ENCODE measurements at places on chromosomes 3 and 15.

- no peak for DNase-seq
Observed at GRCh38 chr15:93658026-93658816, 569.2 kb upstream of the RGMA start.

GRCh38 chr15:75864213-75865059 is 21.2 kb downstream of the UBE2Q2 start:
- DNase-seq, result no peak

DNA sequence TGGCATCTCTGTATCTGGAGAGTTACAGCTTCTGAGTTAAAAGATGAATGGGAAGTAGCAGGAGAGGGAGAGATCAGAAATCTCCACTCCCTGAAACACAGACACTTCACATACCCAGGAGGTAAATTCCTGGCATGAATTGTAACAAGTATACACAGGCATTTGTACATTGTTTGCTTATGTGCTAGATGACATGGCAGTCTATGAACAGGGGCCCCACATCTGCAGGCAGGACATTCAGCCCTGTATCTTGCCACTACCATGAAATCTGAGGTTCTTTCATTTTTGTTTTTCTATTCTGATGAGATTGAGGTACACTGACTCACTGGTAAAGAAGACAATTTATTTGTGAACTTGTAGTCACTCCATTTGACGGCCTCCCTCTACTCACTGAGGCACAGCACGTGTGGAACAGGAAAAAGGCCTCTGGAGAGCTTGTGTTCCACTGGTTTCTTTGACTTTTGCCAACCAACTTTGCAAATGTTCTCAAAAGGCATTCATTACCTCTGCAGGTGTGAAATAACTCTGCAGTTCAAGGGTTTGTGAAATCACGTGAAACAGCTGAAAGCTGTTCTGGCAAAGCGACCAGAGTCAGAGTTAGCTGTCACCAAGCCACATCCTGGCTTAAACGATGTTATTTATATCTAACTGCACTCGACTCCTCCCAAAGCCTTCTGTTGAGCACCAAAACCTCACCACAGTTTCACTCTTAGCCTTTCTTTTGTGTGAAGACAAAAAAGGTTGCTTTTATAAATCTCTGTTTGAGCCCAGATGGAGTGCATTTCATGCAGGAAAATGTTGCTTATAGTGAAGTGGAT is 401.3 kb upstream of the CFAP20DC start:
- DNase-seq, result peak; percentile 47

DNA sequence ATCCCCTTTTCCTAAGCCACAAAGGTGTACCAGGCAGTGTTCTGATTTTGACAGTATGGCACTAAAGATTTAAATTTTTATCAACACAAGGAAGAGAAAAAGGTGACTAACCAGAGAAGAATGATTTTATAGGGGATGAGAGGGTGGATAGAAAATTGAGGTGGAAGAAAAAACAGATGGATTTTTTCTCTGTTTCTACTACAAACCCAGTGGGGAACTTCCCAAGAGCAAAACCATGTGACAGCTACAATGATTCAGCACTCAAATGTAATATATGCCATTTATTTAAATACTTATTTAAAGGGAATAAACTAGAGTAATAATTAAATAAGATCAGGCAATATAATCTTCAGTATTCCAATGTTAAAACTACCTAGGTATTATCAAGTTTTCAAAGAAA is 11.1 kb downstream of the DCUN1D1 start:
- no peak for DNase-seq

- no peak for DNase-seq
Observed at GRCh38 chr3:69647081-69647480, 92.2 kb upstream of the MITF start.

GRCh38 chr3:124117486-124117885 is 125.6 kb upstream of the ROPN1 start:
- no peak for DNase-seq

DNA sequence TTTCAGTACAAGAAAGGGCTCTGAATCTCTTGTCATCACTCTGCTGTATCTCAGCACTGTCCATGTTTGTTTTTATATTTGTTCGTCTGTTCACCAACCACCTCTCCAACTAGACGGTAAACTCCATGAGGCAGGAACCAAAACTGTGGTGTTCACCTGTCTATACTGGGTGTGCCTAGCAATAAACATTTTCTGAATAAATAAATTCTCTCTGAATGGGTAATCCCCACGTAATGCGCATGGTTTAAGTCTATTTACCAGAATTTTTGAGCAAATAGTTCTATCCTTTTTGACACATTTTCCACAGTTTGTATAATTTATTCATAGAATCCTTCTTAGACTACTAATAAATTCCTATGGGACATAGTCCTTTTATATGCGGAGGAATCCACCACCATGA is 400.6 kb upstream of the CFAP20DC start:
- DNase-seq, result no peak

DNA sequence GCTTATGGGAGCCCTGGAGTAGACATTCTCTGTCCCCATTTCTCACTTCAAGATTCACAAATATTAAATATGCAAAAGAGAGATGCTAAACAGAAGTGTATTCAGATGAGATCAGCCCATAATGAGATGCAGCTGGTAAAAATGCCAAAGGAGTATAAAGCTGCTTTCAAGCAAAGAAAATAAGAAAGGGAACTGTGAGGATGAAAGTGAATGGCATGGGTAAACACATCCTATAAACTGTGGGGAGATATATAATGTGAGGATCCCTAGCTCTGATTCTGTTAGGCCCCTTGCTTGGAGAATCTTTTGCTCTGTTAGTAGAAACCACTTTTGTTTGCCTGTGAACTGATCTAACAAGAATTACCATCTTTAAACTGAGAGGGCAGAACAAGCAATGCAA is 396.6 kb downstream of the SOX2 start:
- no peak for DNase-seq

DNA sequence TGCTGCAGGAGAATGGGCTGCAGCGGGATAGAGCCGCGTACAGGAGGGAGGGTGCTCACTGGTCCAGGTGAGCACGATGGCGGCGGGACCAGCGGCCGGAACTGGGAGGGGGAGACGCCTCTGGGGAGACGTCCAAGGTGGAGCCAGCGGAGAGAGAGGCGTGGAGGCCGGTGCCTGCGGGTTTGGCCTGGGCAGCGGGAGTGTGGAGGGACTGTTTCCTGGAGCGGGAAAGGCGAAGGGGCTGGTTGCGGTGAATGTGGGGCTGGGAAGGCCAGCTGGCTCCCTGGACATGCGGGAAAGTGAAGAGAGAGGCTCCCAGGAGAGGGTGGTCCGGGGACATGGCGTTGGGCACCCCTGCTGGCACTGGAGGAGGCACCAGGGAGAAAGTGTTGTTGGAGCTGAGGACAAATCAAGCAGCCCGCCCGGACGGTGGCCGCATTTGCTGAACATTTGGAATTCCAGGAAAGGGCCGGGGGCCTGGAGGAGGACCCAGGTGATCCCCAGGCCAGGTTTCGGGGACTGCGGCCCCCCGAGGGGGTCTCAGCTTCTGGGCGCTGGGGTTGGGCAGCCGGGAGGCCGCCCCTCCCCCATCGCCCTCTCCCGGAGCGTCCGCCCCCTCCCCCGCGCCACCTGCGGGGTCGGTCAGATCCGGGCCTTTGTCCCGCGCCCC is 34.3 kb downstream of the DNAJB8 start:
- DNase-seq, result no peak

DNA sequence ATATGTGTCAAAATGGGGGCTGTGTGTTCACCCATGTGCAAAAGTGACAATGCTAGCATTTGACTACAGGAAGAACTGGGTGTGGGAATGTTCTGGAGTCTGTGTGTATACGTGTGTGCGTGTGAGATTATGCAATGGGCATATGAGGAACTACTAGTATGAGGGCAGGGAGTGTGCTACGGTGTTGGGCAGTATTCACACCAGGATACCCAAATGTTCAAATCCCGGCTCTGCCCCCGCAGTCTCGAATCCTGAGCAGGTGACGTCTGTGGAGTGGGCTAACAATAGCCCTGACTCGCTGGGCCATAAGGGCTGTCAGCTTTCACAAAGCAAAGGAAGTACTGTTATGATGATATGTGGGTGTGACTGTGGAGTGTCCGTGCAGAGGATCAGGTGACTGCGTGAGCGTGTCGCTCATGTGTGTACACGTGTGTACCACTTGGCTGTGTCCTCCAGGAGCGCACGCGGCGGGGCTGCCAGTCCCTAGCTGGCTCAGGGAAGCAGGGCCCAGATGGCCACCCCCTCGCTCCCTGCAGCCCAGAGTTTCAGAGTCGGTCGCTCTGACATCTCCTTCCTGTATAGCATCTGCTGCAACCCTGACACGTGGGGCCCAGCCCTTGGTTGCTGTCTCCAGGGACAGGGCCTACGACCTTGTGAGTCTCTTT is 27.2 kb downstream of the IQSEC1 start:
- DNase-seq, result no peak

DNA sequence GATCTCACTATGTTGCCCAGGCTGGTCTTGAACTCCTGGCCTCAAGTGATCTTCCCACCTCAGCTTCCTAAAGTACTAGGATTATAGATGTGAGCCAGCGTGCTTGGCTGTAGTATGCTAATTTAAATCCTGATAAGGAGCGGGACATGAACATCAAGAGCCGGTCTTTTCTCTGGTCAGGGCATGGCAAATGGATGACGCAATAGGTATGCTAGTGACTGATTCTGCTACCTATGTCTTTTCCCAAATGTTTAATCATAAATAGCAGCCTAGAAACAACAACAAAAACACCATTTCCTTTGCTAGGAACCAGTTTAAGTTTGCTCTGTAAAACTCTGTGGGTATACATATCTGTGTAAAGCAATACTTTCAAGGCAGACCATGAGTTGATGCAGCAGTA is 64.7 kb downstream of the STARD9 start:
- no peak for DNase-seq

DNA sequence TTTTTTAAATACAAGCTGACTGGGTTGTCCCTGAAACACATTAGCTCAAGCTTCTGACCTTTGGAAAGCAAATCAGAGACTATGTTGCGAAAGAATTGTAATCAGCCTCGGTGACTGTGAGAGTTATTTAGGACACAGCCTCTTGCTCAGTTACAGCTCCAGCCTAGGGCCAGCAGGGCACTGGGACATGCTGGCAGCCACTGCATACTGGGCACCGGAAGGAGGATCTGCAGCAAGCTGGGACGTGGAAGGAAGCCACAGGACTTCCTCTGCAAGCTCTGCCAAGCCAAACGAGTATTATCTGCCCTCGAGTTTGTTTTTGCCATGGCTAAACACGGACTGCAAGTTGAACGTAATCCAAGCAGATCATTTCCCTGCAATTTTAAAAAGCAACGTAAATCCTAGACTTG is 24.4 kb upstream of the COPG1 start:
- no peak for DNase-seq

DNA sequence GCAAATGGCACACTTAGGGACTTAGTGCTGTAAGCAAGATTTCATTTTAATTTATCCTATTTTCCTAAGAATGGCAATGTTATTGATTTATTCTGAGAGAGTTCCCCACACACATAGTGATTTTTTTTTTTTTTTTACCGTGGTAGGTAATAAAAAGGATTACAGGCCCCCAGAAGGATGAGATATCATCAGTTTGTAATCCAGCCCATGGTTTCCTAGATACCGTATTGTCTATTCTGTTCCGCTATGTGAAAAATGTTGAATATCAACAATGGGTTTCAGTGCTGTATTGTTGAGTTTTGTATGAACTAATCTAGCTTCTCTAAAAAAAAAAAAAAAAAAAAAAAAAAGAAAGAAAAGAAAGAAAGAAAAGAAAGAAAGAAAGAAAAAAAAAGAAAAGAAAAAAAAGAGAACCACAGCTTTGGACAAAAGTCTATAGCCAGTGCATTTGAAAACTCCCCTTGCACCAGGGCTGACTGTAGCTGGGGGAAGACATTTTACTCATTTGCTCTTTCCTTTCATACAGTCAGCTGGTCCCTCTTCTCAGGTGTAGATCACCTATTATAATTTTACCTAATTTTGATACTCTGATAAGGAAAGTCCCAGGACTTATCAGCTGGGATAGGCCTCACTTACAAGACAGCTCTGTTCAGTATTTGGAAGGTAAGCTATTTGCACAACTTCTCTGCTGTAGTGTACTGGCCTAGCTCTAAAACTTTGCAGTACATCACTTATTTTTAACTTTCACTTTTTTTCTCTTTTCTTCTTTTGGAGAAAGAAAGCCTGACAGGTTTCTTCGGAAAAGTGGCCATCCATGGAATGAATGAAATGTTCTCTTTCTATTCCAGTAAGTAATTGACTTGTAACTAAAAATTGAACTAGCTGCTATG is 101.4 kb upstream of the SOX2 start:
- no peak for DNase-seq

- DNase-seq, result no peak
Observed at GRCh38 chr15:78988361-78988911, 43.6 kb upstream of the CTSH start.

- DNase-seq, result no peak
Observed at GRCh38 chr3:169082634-169083033, 580.9 kb downstream of the MECOM start.

DNA sequence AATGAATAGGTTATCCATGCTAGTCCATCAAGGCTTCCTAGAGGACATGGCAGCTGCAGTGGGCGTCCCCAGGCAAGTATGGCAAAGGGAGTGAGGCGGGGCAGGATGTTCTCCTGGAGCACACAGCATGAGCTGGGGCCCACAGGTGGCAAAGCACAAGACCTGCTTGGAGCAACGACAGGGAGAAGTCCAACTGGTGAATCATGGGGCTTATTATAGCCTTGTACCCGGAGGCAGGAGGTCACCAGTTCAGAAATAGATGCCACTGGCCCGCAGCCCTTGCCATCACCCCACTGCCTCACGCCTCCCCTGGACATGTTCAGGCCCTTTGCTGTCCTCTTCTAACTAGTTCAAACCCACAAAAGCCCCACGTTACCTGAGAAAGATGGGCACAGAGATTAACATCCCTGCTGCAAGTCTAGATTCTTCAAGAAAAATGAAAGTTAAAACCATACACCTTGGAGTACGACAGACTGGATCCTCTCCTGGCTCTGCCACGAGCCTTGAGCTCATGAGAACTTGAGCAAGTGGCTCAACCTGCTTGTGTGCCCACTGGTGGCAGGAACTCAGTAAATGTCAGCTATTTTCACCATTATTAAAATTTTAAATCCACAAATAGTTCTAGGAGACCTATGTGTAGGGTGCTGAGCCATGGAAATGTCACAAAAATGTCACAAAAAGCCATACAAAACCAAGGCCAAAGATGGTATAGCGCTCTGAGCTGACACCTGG is 1.8 kb upstream of the SRGAP3 start:
- no peak for DNase-seq

GRCh38 chr15:61158504-61159407 is 70.3 kb downstream of the RORA start:
- DNase-seq, result no peak

- DNase-seq, result no peak
Observed at GRCh38 chr15:82536409-82537350, 3.6 kb downstream of the RPS17 start.

Data from activated CD4-positive, CD25-positive, alpha-beta regulatory T cell treated with anti-CD3 and anti-CD28 coated beads, Interleukin-2, amount 50 U/mL, for 72 hours (primary cell).